ENCODE measurements at places on chromosomes 2 and 18. TPM values are rescaled to one million over a fixed set of nuclear protein-coding genes. Genes with fewer than 3 reads are reported as not detected.

DNA sequence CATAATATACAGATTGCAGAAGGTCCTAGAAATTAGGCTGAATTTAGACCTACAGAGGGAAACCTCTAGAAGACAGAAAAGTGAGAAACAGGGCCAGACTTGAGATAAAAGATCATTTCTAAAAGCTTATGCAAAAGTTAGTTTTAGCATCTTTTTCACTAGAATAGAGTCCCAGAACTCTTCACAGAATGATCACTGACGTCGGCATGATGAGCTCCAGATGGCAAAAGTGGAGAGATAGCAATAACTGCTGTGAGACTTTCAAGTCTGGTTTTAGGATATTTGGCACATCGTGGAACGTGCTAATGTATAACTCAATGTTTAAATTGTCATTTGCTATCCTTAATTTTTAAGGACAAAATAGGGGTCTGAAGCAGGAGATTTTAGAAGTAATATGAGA is 1050.7 kb upstream of the CELF4 start:
- no peak for DNase-seq

DNA sequence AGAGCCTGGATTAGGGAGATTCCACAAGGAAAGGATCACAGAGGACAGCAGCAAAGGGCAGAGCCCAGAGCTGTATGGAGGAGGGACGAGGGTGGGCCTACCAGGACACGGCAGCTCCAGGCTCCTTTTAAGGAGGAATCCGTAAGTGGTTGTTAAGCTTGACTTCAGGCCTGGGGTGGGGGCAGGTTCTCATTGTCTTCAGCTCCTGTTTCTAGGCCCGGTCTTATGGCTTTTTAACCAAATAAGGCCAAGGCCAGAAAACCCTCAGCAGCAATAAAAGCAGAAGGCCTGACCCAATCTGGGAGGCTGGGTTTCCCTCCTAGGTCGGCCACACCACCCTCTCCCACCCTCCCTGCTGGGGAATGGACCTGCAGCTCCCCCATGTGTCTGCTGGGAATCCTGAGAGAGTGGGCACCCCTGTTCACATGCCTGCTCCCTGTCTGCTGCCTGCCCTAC is 111.2 kb downstream of the PLB1 start:
- no peak for DNase-seq

MAP4K4 gene
- 62.3 TPM for total RNA-seq

- DNase-seq = no peak
These were observed 35.5 kb upstream of the SLC35F5 start for GRCh38 chr2:113791697-113792590.

DNA sequence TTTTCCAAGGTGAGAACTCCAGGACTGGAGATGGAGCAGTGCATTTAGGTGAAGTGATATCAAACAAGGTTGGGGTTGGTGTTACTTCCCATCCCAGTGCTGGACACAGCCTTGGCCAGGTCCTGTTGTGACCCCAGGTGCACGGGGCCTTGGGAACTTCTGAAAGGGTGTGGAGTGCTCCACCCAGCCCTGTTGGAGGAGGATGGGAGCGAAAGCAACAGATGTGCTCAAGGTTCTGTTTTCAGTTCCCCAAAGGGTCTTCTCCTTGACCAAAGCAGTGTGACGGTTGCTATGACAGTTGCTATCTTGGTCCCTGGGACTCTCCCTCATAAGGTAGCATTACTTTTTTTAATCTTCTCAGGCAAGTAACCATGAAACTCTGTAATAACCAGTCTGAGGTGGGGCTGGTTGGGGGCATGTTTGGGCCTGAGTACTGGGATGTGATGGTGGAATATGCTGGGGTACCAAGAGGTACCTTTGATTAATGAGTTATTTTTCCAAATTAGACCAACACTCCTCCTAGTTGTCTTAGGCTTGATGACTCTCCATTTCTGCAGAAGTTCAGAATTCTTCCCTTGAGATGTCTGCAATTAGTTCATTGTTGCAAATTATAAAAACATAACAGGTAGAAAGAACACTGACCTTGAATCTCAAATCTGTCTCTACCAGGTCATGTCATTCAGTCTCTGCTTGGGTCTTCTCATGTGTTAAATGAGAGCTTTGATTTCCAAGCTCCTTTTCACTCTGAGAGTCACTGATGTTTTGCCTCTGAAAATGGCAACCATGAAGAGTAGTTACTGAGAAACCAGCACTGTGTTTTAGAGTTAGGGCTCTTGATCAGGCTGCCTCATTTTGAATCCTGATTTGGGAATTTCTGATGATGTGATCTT is 154.5 kb downstream of the RPIA start:
- no peak for DNase-seq

GRCh38 chr18:58886864-58887612 is 22.4 kb downstream of the ZNF532 start:
- DNase-seq = no peak

DNA sequence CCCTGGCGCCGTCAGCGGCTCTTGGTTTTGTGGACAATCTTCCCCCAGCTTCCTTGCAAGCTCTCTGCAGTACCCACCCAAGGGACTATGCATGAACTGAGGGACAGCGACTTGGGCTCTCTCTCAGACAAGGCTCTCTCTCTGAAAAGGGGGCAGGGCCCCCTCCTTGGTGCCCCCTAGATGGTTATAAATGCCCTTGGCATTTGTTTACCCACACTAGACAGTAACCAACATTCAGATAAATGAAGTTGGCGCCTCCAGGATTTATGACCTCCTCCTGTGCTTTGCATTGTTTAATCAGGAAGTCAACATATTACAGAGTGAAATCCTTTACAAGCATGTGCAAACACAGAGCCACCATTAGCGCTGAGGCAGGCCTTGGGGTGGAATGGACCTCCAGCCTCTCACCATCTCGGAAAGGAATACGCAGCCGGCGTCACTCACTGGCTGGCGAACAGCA is 547.4 kb upstream of the ID2 start:
- DNase-seq = no peak

NYAP2 gene
- not detected for total RNA-seq

GRCh38 chr2:68946117-68946516 is 6.6 kb downstream of the GKN2 start:
- DNase-seq = no peak

- DNase-seq = no peak
These were observed 48.3 kb downstream of the CPS1 start for GRCh38 chr2:210604666-210605065.

GRCh38 chr2:164285576-164285975 is 335.7 kb downstream of the GRB14 start:
- no peak for DNase-seq

GRCh38 chr18:12313530-12314245 is 5.6 kb downstream of the TUBB6 start:
- DNase-seq = no peak

- no peak for DNase-seq
These were observed 38.4 kb downstream of the EIF4E2 start for GRCh38 chr2:232588680-232589585.

DTYMK gene
- total RNA-seq = 83.3 TPM

CPS1 gene
- 37.5 TPM for total RNA-seq

DNA sequence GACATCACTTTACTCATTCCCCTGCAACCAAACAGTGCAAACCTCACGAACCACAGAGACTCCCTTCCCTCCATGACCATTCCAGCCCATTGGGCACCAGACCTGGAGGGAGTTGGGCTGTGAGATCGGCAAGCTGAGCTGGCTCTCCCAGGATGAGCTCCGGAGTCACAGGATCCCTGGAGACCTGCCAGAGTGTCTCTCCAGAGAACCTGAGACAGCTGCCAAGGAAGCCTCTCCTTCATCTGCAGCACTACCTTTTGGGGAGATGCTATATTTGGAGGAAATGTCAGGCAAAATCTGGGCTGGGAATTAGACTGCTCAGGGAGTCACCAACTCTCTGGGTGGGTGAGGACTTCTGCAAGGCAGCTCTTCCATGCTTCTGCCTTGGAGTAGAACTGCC is 417.4 kb downstream of the TNS1 start:
- DNase-seq = no peak

DNA sequence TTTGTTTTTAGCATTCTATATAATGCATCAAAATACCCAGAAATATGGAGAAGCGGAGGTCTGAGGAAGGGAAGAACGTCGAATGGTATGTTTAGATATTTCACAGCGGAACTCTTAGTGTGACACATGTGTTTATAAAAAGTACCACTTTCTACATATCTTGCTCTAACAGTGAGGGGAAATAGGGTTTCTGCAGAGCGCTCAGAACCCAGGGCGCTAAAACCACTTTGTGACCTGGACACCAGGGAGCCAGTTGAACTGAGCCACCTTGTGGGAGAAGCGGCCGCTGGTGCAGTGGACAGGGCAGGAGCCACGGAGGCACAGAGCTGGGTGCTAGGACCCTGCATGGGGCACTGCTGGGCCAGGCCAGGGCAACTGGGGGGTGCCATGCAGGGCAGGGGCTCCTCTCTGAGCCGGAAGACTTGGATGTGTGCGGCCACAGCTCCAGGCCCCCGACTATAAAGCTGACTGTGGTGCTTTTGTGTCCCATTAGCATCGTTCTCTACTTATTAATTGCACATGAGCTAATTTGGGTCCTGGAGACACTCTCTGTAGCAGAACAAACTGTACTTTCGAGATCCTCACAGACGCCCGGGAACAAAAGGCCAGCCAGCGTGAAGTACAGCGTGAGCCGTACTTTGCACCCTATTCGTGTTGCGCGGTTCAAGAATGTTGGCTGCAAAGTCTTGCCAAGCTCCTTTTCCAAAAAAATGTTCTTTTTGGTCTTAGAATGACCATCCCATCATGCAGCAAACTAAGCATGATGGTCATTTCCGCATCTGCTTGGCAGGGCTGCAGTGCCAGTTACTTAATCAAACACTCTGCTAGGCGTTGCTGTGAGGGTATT is 151.9 kb upstream of the ALKAL2 start:
- no peak for DNase-seq

DNA sequence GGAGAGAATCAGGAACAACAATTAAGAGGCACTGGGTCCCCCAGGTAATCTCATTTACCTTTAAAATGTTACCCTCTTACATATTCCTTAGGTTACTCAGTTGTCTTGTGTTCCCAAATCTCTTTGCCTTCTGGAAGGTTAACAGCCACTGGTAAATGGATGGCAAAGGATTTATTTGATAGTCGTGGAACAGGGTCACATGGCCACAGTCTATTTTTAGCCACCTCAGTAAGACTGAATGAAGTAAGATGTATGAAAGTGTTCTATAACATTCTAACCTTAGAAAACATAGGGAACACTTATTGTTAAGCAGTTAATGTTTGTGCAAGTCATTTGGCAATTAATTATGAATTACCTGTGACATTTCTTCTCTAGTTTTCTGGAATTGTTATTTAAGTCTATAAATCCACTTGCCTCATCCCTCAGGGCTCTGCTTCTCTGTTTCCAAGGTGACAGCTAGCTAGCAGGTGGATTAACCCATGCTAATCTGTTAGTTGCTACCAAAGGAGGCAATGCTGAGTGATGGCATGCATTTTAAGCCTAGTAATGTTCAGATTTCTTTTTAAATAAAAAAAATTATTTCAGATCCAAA is 211.0 kb downstream of the PIK3C3 start:
- DNase-seq = no peak

- no peak for DNase-seq
These were observed 314.7 kb downstream of the METTL4 start for GRCh38 chr18:2256577-2256976.

ALK gene
- total RNA-seq = not detected

DNA sequence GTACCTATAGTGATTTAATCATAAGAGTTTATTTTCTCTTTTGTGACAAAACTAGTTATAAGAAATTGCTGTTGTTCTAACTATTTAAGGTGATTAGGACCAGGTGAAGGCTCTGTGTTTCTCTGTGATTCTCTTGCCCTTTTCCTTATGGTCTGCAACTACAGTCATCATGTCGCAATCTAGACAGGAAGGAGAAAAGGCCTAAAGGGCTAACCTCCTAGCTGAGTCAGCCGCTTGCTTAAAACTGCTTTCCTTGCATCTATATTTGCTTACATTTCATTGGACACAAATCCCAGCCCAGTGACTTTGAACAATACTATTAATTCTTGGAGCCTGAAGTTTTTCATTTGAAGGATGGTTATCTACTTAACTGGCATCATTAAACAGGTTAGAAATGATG is 93.1 kb downstream of the PIK3C3 start:
- DNase-seq = no peak

- DNase-seq = no peak
These were observed 58.1 kb downstream of the ARHGAP25 start for GRCh38 chr2:68792751-68793150.

DNA sequence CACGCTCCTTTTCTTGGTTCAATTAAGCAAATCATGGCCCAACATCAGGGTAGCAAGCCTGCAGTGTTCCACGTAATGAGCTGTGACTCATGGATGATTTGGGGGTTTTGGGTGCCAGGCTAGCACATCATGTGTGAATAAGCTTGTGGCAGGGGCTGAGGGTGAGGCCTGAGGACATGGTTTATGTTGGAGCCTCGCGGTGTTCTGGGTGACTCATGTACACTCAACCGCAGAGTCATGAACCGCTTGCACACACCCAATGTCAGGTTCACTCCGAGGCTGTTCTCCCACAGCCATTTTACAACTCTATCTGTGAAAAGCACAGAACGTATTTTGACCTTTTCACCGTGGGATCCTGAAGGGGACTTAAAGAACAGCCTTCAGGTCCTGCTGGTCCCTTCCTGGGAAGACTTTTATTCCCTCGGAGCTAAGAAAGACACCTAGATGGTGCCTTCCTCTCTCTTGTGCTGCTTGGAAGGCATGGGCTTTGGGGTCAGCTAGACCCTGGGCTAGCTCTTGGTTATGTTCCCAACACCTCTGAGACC is 139.9 kb upstream of the ZEB2 start:
- DNase-seq = peak; percentile 64

TEX44 gene
- not detected for total RNA-seq

RAPH1 gene
- 22.3 TPM for total RNA-seq

GRCh38 chr2:60510713-60511112 is 42.7 kb downstream of the BCL11A start:
- DNase-seq = no peak

RGPD3 gene
- 0.15 TPM for total RNA-seq

DNA sequence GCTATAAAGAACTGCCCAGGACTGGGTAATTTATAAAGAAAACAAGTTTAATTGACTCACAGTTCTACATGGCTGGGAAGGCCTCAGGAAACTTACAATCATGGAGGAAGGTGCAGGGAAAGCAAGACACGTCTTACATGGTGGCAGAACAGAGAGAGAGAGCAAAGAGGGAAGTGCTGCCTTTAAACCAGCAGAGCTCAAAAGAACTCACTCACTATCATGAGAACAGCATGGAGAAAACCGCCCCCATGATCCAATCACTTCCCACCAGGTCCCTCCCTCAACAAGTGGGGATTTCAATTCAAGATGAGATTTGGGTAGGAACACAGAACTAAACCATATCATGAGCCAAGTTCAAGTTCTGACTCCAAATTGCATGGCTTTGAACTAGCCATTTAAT is 62.8 kb upstream of the PPP1CB start:
- no peak for DNase-seq

GRCh38 chr2:12487253-12488004 is 229.3 kb upstream of the TRIB2 start:
- no peak for DNase-seq

GRCh38 chr2:109613081-109613921 is 465 bp downstream of the SEPTIN10 start:
- no peak for DNase-seq

DNA sequence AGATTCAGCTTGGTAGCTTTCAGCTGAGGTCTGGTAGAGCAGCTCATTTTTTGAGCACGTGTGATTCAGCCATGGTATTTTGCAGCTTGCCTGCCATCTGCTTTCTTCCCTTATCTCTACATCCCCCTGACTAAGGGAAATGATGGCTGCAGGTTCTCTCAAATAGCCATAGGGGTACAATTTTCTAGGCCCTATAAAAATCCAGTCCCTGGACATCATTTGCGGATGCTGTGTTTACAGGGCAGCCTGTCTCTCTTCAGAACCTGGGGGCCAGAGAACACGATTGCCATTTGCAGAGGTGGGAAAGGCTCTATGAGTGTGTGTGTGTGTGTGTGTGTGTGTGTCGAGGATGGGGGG is 442.7 kb upstream of the MEIS1 start:
- no peak for DNase-seq

All from HCT116 (cell line).